ENCODE measurements at places on chromosomes 5 and 9.

DNA sequence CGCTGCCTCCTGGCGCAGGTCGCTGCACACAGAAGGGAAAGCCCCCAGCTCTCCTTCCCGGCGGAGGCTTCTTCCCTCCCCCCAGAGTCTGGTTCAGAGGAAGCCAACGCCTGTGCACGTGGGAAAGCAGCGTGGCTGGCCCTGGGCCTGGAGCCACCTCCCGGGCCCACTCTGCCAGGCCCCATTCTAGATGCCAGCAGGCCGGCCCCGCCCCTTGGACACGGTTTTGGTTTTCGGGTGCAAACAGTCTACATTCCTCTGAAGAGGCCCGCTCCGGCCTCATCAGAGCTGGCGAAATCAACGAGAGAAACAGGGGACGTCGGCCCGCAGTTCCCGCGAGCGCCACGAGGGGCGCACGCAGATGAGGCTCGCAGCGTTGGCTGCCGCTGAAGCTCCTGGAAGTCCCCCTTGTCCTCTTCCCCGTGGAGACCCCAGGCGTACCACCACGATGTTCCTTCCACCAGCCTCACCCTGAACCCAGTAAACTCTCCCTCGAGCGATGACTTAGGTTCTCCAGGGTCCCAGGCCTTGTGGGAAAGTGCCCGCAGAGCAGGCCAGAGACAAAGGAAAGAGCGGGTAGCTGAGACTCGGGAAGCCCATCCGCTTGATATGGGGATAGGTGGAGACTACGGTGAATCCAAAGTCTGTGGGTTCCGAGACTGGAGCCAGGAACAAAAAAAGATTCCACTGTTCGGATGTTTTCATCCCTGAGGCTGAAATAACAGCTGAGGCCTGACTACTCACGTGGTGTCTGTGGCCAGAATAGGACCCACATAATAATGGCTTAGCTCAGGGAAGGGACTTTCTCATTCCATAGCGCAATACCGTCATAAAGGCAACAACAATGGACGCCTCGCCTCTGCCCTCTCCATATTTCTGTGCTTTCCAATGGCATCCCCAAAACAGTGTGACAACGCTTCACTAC is 64.2 kb downstream of the KLF4 start:
- peak; percentile 84 for DNase-seq

DNA sequence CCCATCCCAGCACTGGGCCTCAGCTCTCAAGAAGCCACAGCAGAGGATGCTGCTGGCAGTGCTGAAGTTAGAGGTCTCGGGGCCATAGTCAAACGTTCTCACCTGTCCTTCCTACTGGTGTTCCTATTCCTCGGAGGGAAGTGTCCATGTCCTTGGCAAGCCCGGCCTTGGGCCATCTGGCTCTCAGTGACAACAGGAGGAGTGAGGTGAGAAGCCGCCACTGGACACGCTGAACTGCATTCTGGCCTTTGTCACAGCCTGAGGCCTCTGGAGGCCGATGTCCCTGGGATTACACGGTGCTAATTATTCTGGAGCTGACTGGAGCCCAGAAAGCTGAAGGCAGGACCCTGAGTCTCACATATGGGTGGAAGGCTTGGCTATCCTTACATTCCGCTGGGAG is 92.5 kb downstream of the OLFM1 start:
- DNase-seq, result no peak

- peak; percentile 43 for DNase-seq
Measured at GRCh38 chr5:135443161-135443960, 3.8 kb downstream of the DCANP1 start.

DNA sequence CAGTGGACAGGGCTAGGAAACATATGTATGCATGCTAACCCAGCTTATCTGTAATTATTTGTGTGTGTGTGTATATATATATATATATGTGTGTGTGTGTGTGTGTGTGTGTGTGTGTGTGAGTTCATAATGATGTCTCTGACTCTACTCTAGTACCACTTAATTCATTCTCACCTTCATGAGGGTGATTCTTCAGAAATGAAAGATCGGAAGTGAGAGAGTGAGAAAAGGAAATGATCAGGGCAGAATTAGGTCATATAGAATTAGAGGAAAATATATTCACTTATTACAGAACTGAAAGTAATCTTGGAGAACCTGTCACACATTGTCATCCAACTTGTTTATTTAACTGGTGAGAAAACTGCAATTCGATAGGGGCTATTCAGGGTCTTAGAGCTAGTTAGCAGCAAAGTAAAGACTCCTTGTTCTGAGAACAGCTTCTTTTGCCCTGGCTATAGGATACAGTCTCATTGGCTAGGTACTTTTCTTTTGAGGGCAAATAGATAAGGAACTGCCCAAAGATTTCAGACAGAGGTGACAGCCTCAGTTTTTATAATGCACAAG is 58.8 kb downstream of the C9orf153 start:
- no peak for DNase-seq

DNA sequence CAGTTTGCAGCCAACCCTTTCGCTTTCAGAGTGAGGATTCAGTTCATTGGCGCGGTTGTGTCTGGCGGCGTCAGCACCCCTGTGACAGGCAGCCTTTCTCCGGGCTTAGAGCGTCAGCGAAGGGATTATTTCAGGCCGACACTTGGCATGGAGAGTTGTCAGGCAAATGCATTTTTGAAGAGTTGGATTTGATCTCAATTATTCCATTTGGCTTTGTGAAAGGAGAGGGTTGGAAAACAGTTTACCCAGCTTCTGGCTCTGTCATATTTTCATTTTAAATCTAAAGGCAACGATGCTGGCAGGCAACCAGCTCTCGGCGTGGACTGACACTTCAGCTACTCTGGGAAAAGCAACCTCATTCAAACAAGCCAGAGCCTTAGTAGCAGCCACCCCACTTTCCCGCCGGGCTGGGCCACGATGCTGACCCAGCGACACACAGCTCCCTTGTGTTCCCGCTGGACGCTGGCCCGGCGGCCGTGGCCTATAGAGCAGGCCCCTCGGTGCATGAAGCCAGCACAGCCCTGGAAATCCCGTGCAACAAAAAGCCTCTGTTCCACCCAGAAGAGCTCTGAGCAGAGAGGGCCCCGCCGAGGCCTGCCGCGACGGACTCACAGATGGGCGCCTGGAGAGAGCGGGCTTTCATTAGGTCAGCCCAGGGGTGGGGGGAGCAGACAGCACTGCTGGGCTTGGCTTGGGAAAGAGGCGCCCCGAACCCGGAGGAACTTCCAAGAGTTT is 28.9 kb upstream of the LPCAT1 start:
- peak; percentile 68 for DNase-seq

- no peak for DNase-seq
Measured at GRCh38 chr5:137753691-137754187, 424 bp downstream of the HNRNPA0 start.

- DNase-seq, result peak; percentile 92
Measured at GRCh38 chr9:97982683-97983588, at the start of gene ANP32B. ANP32B (plus strand) TSS chr9:97983341; CDS start chr9:97983556, 215 bp downstream.

DNA sequence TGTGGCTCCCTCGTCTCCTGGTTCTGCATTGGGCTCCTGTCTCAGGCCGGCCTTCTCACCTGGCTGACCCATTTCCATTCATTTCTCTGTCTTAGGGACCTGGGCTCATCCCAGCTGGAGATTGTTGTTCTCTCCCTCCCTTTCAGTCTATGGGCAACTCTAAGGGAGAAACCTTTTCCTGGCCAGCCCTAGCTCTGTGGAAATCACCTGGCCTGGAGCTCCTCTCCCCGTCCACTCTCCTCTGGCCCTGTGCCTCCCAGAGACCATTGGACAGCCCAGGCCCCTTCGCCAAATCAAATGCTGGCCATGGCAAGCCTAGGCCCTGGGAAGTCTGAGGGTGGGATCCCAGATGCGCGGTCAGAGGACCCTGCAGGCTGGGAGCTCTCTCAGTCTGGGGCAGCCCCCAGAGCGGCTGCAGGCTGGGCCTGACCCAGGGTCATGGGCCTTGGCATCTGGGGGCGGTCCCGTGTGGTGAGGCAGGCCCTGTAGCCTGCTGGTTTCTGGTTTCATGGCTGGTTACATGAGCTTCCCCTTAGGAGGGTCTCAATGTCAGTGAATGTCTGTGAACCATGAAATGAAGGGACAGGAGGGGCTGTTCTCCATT is 253.5 kb downstream of the AOPEP start:
- DNase-seq, result no peak
